ENCODE measurements at places on chromosomes 1 and 21.

DNA sequence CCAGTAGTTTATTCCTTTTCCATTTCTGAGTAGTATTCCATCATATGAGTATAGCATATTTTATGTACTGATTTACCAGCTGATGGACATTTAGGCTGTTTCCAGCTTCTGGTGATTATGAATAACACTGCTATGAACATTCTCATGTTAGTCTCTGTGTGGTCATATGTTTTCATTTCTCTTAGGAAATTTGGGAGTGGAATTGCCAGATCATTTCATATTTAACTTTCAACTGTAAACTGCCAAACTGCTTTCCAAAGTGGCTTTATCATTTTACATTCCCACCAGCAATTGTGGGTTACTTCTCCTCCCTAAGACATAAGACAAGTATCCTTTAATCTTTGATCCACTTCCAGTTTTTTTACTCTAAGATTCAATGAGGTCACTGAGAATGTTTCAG is 85.7 kb upstream of the RALGPS2 start:
- DNase-seq, result no peak

- DNase-seq, result no peak
Observed at GRCh38 chr1:14165371-14165801, 433.1 kb upstream of the KAZN start.

GRCh38 chr1:19812875-19813642 is 2.0 kb downstream of the RNF186 start:
- no peak for DNase-seq

GRCh38 chr1:227234998-227235405 is 83.3 kb downstream of the CDC42BPA start:
- no peak for DNase-seq

DNA sequence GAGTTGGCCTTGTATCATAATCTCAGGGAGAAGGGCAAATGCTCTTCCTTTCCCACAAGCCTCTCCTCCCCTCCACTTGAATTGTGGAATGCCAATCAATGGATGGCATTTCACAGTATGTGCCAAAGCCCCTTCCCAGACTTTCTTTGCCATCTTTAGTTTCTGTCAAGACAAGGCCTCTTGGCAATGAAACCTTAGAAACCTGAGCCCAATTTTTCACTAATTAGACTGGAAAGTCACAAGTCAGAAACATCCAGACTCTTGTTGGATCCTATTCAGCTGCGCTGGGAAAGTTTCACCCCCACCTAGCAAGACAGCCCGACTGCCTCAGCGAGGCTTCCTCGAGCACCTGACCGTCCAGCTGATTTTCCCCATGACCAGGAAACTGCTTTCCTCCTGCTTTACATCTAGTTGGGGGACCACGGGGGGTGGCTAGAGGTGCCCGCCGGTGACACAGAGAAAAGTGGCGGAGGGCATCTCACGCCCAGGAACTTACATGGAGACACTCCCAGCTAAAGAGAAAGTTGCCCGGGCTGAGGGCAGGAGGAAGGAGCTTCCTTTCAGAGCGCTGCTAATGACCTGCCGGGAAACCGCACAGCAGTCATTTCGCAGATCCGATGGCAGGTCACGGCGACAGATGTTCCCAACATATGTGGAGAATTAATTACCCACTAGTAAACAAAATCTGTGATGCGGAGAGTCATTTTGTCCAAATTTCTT is 302.6 kb upstream of the RRP15 start:
- DNase-seq, result no peak

DNA sequence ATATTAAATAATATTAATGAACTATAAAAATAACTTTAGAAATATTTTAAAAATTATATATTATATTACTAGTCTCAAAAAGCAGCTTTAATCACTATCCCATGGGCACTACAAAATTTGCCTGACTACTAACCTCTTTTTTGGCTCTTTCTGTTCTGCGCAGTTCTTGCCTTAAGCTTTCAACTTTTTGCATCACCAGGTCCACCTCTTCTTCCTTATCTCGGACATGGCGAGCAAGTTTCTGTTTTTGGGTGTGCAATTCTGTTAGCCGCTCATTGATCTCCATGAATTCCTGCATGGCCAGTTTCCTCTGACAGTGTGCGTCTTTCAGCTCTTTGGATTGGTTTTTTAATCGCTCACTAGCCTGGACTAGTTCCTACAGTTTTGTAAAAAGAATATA is 172.4 kb downstream of the COQ8A start:
- DNase-seq, result no peak

Data from iPS DF 6.9 (cell line).